Stomach (tissue), 19 donors: ENCODE measurements at places on chromosomes 11 and 22.

DNA sequence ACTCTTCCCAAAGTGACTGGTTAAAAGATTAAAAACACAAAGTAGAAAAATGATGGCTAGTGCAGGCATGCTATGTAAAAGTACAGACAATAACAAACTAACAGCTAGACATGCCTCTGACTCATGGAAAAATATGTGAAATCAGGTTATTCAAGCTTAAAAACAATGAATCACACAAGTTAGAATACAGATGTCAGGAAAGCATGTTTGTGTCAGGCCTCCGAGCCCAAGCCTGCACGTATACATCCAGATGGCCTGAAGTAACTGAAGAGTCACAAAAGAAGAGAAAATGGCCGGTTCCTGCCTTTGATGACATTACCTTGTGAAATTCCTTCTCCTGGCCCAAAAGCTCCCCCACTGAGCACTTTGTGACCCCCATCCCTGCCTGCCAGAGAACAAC is 110.1 kb downstream of the NOX4 start:
- H3K27me3 ChIP-seq, result no peaks in the 10 kb centered on the region
- peak; percentile 35 for DNase-seq
- H3K4me3 ChIP-seq, result no peak overlapping the region
- H3K36me3 ChIP-seq, result no peaks in the 10 kb centered on the region
- no peak overlapping the region for H3K27ac ChIP-seq

- H3K27me3 ChIP-seq, result no peaks in the 10 kb centered on the region
- no peaks in the 10 kb centered on the region for H3K4me1 ChIP-seq
- no peak overlapping the region for H3K27ac ChIP-seq
- no peaks in the 10 kb centered on the region for H3K36me3 ChIP-seq
These were observed 25.8 kb upstream of the TREH start for GRCh38 chr11:118705111-118705741.

DNA sequence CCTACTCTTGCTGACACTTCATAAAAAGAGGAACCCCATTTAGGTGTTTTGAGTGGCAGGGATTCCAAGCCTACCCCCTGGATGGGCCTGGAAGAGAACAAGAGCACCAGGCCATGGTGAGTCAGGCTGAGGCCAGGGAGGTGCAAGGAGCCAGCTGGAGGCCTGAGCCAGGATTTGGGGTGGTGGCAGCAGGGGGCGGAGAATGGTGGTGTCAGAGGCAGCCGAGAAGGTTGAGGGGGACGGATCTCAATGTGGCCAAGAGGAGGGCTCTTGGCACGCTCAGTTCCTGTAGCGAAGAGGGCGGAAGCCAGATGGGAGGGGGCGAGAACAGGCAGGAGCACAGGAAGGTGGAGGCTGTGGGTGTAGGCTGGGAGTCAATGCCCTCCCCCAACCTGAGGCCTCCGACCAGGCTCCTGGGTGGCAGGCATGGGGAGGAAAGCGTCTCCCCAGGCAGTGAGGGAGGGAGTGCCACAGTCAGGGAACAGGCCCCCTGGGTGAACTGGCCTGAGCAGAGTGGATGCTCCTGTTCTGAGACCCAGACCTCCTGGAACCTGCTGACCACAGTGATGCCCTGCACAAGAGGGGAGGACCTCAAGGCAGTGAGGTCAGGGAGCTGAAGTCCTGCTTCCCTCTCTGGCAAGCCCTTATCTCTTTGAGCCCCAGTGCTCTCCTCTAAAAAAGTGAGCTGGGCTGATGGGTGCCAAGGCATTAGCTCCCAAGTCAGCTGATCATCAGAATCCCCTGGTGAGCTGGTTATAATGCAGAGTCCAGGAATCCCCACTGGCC is 13.9 kb downstream of the RTN4RL2 start:
- no peak overlapping the region for H3K4me3 ChIP-seq
- H3K27me3 ChIP-seq, result no peaks in the 10 kb centered on the region
- no peak overlapping the region for H3K27ac ChIP-seq
- no peak for DNase-seq

DNA sequence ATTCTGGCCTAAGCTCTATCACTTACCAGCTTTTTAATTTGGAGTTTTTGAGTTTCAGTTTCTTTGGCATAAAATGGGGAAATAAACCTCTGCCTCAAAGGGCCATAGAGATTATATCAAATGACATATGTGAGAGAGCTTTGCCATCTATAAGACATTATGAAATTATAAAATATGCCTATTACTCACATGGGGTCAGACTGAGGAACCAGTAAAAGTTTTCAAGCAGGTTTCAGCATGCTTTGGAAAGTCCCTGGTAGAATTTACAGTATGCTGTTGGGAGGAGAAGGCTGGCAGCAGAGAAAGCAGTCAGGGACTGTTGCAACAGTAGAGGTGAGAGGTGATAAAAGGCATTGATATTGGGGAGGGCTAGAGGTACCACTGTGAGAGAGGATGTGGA is 13.6 kb upstream of the MTNR1B start:
- no peaks in the 10 kb centered on the region for H3K36me3 ChIP-seq
- no peaks in the 10 kb centered on the region for H3K27me3 ChIP-seq
- H3K4me1 ChIP-seq, result no peaks in the 10 kb centered on the region
- no peak for DNase-seq

DNA sequence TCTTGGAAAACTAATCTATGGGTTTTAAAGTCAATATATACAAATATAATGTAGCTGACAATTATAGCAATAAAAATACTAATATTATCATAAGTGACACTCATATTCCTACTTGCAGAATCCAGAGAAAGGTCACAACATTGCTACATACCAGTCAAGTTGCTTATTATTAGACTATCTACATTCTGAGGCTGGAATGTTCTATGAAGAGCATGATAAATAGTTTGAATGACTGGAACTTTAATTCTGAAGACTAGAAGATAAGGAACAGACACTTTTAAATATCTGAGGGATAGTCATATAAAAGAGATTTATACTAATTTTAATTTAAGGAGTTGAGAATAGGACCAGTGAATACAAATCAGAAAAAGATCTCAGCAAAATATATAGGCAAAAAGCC is 146.0 kb downstream of the GUCY1A2 start:
- H3K36me3 ChIP-seq, result no peaks in the 10 kb centered on the region
- no peaks in the 10 kb centered on the region for H3K4me1 ChIP-seq
- no peaks in the 10 kb centered on the region for H3K27me3 ChIP-seq
- H3K4me3 ChIP-seq, result no peak overlapping the region
- H3K27ac ChIP-seq, result no peak overlapping the region

DNA sequence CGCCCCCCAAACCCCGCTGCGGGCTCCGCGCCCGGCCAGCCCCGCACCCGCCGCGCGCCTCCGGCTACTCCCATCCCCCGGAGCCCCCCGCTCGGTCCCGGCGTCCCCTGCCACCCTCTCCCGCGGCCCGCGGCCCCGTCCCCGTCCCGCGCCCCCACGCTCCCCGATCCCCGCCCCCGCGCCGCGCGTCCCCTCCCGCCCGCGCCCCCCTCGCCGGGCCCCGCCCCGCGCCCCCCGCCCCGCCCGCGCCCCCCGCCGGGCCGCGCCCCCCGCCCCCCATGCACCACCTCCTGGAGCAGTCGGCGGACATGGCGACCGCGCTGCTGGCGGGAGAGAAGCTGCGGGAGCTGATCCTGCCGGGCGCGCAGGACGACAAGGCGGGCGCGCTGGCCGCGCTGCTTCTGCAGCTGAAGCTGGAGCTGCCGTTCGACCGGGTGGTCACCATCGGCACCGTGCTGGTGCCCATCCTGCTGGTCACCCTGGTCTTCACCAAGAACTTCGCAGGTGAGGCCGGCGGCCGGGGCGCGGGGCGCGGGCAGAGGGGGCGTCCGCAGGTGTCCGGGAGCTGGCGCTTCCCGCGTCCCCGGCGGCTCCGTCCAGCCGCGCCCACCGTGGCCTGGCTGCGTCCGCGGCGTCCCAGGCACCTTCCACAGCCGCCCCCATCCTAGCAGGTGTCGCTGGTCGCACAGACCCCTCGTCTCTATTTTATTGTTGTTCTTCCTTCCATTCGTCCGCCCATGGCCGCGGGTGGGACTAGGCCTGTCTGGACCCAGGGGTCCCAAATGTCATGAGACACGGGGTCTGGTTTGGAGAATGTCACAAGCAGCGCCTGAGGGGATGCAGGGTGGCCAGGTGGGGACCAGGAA is at the start of gene PANX2:
PANX2 (plus strand) TSS at position 279 of the 866 bp plus-strand sequence; CDS start at position 279, 0 bp downstream.
- H3K27ac ChIP-seq, result no peak within 1 kb of the TSS
- peaks cover 80% of the 10 kb centered on the region for H3K27me3 ChIP-seq
- H3K4me3 ChIP-seq, result peak within 1 kb of the TSS; percentile 55
- H3K36me3 ChIP-seq, result no peaks in the 10 kb centered on the region
- peaks cover 20% of the 10 kb centered on the region for H3K4me1 ChIP-seq

DNA sequence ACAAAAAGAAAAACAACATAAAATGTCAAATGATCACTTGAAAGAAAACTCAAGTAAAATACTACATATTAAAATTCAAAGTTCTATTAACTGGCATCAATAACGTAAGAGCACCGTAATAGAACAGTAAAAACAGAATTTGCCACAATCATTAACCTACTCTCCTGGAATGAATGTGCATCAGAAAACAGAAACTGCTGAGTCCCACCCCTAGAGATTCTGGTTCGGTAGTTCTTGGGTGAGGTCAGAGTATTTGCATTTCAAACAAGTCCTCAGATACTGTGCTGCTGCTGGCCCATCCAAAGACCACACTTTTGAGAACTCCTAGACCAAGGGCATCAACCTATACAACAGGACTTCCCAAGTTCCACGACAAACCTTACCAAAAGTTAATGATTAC is 23.5 kb downstream of the PITPNB start:
- no peak overlapping the region for H3K4me3 ChIP-seq
- DNase-seq, result no peak
- no peaks in the 10 kb centered on the region for H3K27me3 ChIP-seq
- no peak overlapping the region for H3K27ac ChIP-seq
- peaks cover 97% of the 10 kb centered on the region for H3K36me3 ChIP-seq
- peaks cover 7% of the 10 kb centered on the region for H3K4me1 ChIP-seq

GRCh38 chr22:26606611-26607010 is 11.2 kb downstream of the CRYBB1 start:
- H3K27ac ChIP-seq, result no peak overlapping the region
- no peak for DNase-seq
- no peaks in the 10 kb centered on the region for H3K36me3 ChIP-seq

GRCh38 chr22:38180841-38181452 is 683 bp downstream of the PLA2G6 start:
- no peaks in the 10 kb centered on the region for H3K27me3 ChIP-seq
- H3K27ac ChIP-seq, result peak overlapping the region; percentile 95
- peaks cover 57% of the 10 kb centered on the region for H3K4me1 ChIP-seq
- H3K36me3 ChIP-seq, result no peaks in the 10 kb centered on the region

- H3K4me1 ChIP-seq, result peaks cover 8% of the 10 kb centered on the region
- H3K4me3 ChIP-seq, result no peak overlapping the region
- H3K27me3 ChIP-seq, result no peaks in the 10 kb centered on the region
- peak; percentile 91 for DNase-seq
- peaks cover 8% of the 10 kb centered on the region for H3K36me3 ChIP-seq
These were observed 5.7 kb upstream of the ACAT1 start for GRCh38 chr11:108115500-108116140.

DNA sequence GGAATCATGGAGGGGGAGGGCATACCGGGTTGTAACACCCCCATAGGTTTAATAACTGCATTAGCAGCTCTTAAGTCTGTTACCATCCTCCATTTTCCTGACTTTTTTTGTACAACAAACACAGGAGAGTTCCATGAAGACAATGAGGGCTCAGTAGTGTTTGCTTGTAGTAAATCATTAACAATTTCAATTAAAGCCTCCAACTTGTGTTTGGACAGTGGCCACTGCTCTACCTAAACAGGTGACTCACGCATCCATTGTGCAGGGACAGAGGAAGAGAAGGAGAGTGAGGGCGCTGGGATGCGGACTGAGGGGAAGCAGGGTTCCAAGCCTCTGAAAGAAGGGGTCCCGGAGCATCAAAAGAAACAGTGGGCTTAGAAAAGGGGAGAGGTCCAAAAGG is 21.3 kb upstream of the MTNR1B start:
- H3K4me3 ChIP-seq, result no peak overlapping the region
- peaks cover 4% of the 10 kb centered on the region for H3K4me1 ChIP-seq
- H3K36me3 ChIP-seq, result no peaks in the 10 kb centered on the region
- no peaks in the 10 kb centered on the region for H3K27me3 ChIP-seq

- no peaks in the 10 kb centered on the region for H3K36me3 ChIP-seq
- no peak overlapping the region for H3K4me3 ChIP-seq
- H3K4me1 ChIP-seq, result no peaks in the 10 kb centered on the region
- H3K27ac ChIP-seq, result no peak overlapping the region
- DNase-seq, result no peak
These were observed 57.9 kb downstream of the NOX4 start for GRCh38 chr11:89433278-89433677.

DNA sequence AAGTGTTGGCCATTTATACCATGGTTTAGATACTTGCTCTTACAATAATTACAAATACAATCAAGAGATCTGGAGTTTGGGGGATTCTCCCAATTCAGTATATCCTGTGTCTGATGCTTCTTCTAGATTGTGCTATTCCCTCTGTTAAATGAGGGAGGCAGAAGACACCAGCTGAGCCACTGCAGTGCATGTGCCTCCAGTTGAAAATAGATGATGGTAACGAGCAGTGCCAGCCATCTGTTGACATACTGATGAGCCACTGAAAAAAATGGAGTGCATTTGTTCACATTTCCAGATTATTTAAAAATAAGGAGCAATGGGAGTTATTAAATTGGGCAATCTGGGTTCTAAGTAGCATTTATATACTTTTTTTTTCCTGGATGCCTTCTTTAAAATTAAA is 1428.0 kb upstream of the TENM4 start:
- H3K27ac ChIP-seq, result no peak overlapping the region
- no peak for DNase-seq
- no peak overlapping the region for H3K4me3 ChIP-seq
- no peaks in the 10 kb centered on the region for H3K4me1 ChIP-seq

DNA sequence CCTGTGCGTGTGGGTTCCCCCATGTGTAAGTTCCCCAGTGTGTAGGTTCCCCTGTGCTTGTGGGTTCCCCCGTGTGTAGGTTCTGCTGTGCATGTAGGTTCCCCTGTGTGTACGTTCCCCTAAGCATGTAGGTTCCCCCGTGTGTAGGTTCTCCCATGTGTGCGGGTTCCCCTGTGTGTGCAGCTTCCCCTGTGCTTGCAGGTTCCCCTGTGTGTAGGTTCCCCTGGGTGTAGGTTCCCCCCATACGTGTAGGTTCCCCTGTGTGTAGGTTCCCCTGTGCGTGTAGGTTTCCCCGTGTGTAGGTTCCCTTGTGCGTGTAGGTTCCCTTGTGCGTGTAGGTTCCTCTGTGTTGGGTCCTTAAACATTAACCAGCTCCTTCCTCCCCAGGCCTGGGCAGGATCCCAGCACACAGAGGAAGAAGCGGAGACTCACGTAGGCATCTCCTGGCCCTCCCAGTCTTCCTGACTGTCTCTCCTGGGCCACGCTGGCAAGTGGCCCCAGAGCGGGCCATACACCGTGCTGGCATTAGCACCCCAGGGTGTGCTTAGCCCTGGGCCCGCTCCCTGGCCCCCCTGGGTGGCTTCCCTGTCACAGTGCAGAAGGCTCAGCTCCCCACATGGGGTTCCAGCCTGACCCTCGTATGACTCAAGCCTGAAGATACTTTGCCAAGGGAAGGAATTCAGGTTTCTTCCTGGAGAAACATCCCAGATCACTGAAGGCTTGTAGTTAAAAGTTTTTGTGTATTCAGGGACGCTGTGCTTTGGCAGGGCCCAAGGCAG is 2.8 kb upstream of the GRAMD4 start:
- H3K36me3 ChIP-seq, result no peaks in the 10 kb centered on the region
- peak overlapping the region; percentile 67 for H3K27ac ChIP-seq
- H3K27me3 ChIP-seq, result no peaks in the 10 kb centered on the region

- H3K4me3 ChIP-seq, result no peak overlapping the region
- no peaks in the 10 kb centered on the region for H3K27me3 ChIP-seq
- H3K27ac ChIP-seq, result no peak overlapping the region
These were observed 10.2 kb upstream of the GRK3 start for GRCh38 chr22:25554238-25554671.

- no peaks in the 10 kb centered on the region for H3K27me3 ChIP-seq
- no peaks in the 10 kb centered on the region for H3K4me1 ChIP-seq
- H3K4me3 ChIP-seq, result no peak overlapping the region
- DNase-seq, result no peak
These were observed 39.8 kb upstream of the HMGXB4 start for GRCh38 chr22:35217527-35217926.
